Activated CD4-positive, CD25-positive, alpha-beta regulatory T cell (primary cell): ENCODE measurements at places on chromosomes 6 and 20.

- no peak for DNase-seq
Observed at GRCh38 chr6:154297721-154298120, 58.9 kb downstream of the IPCEF1 start.

GRCh38 chr6:127832381-127832780, 68.5 kb downstream of the THEMIS start:
- DNase-seq, result no peak

- DNase-seq, result no peak
Observed at GRCh38 chr6:28719275-28719940, 193.7 kb downstream of the GPX5 start.

- no peak for DNase-seq
Observed at GRCh38 chr6:37988127-37988526, 168.6 kb downstream of the ZFAND3 start.

DNA sequence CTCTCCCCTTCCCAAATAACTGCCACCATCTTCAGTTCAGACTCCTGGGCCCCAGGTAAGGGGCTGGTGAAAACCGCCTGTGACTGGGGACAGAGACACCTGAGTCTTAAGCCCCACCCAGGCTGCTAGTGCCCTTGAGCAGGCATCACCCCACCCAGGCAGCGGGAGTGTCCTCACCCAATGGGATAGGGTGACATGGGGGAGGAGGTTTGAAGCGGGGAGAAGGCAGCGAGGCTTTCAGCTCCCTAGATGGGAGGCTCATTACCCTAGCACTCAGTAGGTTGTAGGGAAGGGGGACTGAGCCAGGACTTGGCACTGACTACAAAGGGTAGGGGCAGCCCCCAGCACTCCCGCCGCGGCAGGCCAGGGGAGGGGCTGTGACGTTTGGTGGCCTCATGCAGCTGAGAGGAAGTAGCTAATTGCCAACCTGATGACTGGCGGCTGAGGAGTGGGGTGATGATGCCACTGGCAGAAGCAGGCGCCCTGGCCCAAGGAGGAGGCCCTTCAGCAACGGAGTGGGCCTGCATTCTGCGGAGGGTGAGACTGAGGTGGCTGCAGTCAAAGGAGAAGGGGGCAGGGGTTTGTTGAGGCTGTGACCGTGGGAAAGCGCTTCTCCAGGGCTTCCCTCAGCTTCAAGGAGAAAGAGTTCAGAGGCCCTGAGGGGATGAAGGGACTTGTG, 126.9 kb downstream of the MRPL14 start:
- DNase-seq, result no peak

- no peak for DNase-seq
Observed at GRCh38 chr6:53199156-53199555, 50.5 kb upstream of the GCM1 start.

GRCh38 chr6:112501705-112502104, 154.6 kb downstream of the RFPL4B start:
- DNase-seq, result no peak

- peak; percentile 53 for DNase-seq
Observed at GRCh38 chr6:167093922-167094432, 28.9 kb upstream of the CCR6 start.

DNA sequence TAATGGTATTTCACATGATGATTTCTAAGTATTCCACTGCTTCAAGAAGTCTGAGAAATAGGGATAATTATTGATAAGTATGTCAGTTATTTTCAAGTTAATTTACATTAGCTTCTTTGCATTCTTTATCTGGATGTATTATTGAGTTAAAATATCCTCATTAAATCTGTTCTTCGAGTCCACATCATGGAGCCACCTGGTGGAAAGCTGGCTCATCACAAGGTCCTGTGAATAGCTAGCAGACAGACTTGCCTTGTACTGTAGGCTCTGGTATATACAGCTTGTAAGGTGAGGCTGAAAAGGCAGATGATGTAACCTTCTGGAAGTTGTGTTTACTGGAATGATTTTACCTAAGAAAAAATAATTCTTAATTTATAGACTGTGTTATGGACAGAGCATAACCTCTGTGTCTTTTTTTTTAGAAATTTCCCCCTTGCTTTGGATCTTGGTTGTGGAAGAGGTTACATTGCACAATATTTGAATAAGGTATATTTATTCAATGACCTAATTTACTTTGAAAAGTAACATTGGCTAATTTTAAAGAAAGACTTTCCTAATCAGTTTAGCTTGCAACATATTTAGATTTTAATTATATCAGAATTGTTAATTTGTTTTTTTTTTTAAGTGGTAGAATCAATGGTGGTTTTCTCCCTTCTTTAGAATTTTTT, 3.5 kb downstream of the NDUFAF5 start:
- DNase-seq, result no peak

DNA sequence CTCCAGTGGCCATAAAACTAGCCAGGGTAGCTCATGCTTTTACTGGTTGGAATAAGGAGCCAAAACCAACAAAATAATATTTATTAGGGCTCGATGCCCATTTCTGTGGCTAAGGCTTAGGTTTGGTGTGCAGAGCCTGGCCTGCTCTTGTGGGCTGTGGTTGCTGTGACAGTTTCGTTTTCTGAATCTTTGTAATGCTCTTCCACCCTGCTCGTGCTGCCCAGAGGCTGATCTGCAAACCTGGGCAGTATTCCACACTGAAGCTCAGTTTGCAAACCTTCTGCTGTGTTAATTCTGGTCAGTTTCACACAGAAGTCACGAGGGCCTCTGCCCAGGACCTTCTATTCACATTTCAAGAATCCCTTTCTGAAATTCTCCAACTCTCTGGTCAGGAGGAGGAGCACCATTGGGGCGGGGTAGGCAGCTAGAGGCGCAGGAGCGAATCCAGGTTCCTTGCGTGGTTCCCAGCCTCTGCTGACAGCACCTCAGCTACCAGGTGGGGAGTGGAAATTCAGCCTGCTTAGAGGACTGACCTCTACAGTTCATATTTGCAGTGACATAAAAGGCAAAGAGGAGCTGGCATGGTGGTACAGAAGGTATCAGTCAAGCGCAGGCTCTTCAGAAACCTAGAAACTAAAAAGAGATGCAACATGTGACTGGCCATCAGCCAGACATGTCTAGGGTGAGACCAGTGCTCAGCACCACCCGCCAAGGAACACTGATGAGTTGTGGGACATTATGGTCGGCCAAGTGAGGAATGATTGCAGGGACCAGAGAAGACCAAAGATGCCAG, 14.3 kb upstream of the C20orf144 start:
- no peak for DNase-seq

DNA sequence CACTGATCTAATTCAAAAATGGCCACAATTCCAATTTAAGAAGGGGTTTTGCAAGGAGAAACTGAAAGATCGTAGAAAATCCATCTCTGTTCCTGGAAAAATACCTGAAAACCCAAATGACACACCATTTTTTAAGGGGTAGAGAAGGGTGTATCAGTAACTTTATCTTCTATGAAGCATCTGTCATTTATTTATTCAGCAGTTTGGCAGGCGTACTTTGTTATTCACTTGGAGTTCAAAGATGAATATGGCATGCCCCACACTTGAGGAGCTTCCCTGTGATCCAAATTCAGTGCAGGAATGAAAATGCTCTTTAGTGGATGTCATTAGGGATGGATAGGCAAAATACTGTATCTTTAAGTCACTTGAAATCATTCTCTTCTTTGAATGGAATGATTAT, 7.2 kb downstream of the HINT3 start:
- DNase-seq, result no peak

DNA sequence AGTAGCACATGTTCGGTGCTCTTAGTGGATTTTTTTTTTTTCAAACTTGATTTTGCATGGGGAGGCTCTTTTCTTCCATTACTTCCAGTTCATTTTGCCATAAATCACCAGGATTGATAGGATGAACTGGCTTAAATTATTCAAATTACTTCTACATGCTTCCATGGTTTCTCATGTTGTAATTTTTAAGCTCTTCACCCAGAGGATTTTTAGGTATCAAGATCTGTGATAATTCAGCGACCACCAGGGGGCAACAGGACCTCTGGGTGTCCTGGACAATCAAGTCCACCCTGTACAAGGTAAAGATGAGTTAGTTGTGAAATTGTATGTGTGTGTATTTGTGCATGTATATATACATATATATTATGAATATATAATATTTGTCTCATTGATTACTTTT, 4.2 kb upstream of the EPHA7 start:
- DNase-seq, result no peak

GRCh38 chr20:54231036-54231435, 23.1 kb downstream of the PFDN4 start:
- DNase-seq, result no peak

- DNase-seq, result peak; percentile 64
Observed at GRCh38 chr6:169789944-169790927, 38.8 kb downstream of the ERMARD start.

- no peak for DNase-seq
Observed at GRCh38 chr6:131914967-131915751, 36.0 kb downstream of the CCN2 start.

GRCh38 chr6:19554356-19555225, 282.6 kb upstream of the ID4 start:
- DNase-seq, result no peak
